Left lobe of liver (tissue), 2 donors: ENCODE measurements at places on chromosomes 7 and 10. TPM values are rescaled to one million over a fixed set of nuclear protein-coding genes. Genes with fewer than 3 reads are reported as not detected.

OR2F1 gene
- not detected for total RNA-seq

PALD1 gene
- total RNA-seq = 1.1 TPM

DDX21 gene
- 14.0 TPM for total RNA-seq

HMX3 gene
- total RNA-seq = 0.20 TPM

SLC26A3 gene
- 0.93 TPM for total RNA-seq
